ENCODE measurements at places on chromosomes 1 and 21.
A peak's percentile ranks its signal among the peaks of the same experiment; 100 is the strongest.

GRCh38 chr1:218156595-218156994, 128.5 kb upstream of the RRP15 start:
- DNase-seq = no peak

GRCh38 chr1:47417170-47418044, 1.3 kb downstream of the FOXE3 start:
- DNase-seq = no peak

GRCh38 chr21:19276665-19277064, 873.1 kb upstream of the TMPRSS15 start:
- no peak for DNase-seq

DNA sequence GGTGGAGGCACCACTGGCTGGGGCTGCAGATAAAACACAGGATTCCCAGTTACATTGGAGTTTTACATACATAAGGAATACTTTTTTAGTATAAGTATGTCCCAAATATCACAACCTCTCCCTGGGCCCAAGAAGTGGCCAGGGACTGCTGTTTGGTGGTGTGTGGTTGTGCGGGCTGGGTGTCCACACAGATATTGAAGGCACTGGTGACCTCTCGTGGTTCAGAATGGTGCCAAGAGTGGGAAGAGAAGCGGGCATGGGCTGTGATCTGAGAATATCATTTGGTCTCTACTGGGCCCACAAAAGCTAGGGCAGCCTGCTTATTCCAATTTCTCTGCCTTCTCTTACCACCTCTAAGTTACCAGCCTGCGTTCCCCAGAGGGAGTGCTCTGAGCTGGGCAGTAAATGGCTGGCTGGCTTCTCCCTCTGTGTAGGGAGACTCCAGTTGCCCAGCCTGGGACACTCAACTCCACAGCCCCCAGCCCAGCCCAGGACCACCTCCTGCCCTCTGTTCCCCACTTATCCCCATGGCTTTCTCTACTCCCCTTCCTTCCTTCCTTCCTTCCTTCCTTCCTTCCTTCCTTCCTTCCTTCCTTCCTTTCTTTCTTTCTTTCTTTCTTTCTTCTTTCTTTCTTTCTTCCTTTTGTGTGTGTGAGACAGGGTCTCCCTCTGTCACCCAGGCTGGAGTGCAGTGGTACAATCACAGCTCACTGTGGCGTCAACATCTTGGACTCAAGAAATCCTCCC, 42.8 kb upstream of the RD3 start:
- DNase-seq = no peak

DNA sequence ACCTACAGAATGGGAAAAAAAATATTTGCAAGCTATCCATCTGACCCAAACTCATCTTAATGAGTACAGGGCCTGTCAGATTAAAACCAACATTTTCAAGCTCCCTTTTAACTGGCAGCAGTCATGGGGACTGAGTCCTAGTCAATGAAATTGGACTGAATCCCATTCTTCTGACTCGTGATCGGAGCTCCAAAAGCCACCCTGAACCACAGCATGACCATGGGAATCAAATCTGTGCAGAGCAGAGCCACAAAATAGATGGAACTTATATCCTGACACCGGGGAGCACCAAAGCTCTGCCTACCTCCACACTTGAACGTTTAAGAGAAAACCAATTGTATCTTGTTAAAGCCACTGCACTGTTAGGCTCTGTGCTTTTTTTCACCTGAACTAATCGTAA, 5.0 kb upstream of the RWDD3 start:
- no peak for DNase-seq

DNA sequence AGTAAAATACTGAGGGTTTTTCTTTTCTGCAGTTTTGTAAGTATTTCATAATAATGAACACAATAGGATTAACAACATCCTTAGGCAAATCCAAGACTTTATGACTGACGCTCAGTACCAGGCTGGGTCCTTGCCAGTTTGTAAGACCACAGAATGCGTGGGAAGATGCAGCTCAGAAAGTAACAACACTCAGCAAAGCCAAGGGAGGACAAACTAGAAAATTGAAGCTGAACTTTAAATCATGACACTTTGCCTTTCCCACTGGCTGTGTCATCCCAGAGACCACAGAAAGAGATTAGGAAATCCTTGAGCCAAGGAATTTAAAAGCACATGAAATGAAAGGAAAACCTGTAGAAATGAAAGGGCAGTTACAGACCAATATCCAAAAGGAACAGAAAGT, 426.3 kb upstream of the CHRM3 start:
- peak; percentile 19 for DNase-seq

- DNase-seq = no peak
These were observed 12.4 kb upstream of the LRRN2 start for GRCh38 chr1:204697893-204698292.

- DNase-seq = peak; percentile 76
These were observed 16.6 kb upstream of the LGALS8 start for GRCh38 chr1:236507022-236507700.

- no peak for DNase-seq
These were observed 19.8 kb upstream of the PTP4A2 start for GRCh38 chr1:31957701-31958674.
